GM19239 (cell line): ENCODE measurements at places on chromosomes 4 and X.

- DNase-seq, result no peak
These were observed 30.9 kb downstream of the PDLIM3 start for GRCh38 chr4:185504098-185505047.

- no peak for DNase-seq
These were observed 118.2 kb upstream of the KIT start for GRCh38 chr4:54539500-54540029.

DNA sequence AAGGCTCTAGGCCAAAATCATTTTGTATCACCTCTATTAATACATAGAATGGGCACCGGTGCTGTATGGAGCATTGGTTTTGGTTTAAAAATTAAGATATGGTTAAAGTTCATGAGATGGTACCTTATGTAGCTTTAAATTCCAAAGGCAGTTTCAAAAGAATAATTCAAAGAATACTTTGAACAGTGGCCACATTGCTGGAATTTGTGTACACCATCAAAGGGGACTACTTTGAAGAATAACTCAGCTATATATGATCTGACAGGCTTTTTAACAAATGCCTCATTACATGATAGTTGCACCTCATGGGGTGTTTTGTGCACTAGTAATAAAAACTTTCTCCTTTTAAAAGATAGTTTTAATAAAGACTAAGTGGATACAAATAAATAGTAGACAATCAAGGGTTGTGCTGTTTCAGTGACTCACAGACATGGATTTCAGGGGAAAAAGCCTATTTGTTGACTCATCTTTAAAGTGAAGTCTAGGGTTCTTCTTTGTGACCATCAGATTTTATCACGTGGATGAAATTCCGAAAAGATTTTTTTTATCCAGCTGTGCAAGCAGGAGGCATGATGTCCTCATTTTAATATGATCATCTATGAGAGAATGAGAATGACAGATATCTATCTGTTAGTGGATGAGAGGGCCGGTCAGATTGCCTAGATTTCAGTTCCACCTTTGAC is 12.8 kb downstream of the MTM1 start:
- DNase-seq, result no peak

DNA sequence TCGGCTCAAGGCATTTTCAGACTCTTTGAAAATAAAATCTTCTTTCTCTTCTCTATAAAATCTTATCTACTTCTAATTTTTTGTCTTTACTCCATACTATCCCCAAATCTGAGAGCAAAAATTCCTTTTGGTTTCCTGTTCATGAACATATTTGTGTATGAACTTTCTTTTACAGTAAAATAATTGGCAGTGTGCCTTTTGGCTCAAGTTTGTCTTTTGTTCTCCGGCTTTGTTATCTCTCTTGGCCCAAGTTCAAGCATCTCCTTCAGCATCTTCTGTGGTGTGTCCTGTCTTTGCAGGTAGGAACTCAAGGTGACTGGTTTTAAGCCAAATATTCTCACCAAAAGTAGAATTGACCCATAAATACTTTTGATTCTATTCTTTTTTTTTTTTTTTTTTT is 276.6 kb upstream of the FAT1 start:
- no peak for DNase-seq

DNA sequence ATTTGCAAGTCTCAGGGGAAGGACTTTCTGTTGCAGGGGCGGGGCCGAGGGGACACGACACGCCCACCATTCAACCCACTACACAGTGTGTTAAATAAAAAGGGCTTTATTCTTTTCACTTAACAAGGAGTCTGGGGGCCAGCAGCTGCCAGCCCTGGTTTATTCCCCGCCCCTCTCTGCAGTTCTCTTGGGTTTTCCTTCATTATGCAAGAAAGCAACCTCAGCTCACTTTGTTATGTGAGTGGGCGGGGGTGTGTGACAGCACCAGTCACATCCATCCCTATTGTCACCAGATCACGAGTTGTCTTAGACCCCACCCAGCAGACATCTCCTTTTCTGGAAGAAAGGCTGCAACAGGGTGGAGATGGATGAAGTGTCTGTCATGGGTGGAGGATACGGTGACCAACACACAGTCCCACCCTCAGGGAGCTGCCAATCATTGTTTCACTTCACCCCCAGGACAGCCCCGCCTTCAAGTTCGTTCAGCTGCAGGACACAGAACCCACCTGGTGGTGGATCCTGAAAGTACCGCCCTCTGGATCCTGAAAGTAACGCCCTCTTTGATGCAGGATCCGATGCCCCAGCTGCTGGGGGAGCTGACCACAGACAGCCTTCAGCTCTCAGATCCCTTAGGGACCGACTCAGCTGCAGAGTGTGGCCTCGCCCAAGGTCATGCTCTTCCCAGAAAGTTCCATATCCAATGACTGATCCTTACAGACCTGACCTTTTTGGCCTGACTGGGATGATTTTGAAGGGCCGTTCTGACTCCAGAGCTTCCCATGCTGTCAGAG is 79.6 kb downstream of the SMIM20 start:
- peak; percentile 22 for DNase-seq

DNA sequence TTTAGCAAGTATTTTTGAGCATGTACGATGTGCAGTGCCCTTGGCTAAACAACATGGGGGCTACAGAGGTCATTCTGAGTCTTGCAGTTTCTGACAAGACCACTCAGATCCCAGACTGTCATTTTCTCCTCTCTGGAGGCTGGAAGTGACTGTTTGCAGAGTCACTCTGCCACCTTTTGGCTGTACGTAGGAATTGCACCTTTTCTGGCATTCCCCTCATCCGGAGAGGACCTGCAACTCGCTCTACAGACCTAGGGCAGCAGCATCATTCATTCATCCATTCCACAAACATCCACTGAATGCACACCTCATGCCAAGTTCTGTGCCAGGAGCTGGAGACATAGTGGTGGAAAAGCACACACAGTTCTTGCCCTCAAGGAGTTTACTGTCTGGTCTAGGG is 160.4 kb upstream of the GPR101 start:
- DNase-seq, result no peak

DNA sequence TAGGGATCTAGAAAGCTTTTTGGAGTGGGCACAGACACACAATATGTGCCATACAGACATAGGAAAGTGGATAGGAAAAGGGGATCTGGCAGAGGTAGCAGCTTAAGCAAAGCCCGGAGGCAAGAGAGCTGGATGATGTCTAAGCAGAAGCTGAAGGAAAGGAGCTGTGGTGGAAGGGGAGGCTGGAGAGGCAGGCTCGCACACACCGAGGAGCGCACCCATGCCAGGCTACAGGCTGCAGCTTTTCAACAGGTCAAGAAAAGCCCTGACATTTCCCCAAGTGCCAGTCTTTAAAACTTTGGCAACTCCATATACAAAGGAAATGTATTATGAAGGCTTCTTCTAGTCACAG is 67.4 kb downstream of the SOWAHB start:
- DNase-seq, result no peak

GRCh38 chrX:66051980-66052379 is 12.1 kb upstream of the VSIG4 start:
- DNase-seq, result no peak

- no peak for DNase-seq
These were observed 285.0 kb downstream of the ASMT start for GRCh38 chrX:1899841-1900240.

DNA sequence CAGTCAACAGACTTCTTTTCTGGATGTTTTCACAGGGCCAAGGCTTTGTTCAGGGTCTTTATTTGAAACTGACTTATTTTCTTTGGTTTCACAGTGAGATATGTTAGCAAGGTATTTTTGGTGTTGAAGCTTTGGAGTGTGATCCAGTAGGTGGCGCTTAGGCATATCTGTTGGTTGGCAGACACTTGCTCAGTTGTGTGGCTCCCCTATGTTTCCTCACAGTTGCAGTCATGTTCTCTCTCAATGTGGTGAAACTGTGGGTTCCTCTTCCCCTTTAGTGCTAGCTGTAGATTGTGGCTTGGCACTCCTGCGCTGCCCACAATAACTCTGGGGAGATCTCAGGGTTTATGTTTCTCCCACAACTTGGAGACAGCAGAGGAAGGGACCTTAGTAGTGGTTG is 460.8 kb downstream of the SLITRK2 start:
- no peak for DNase-seq

GRCh38 chr4:182819751-182820150 is 97.4 kb downstream of the DCTD start:
- DNase-seq, result no peak
